Suppressor macrophage (primary cell): ENCODE measurements at places on chromosomes 2 and 18.
A peak's percentile ranks its signal among the peaks of the same experiment; 100 is the strongest.

- DNase-seq = peak; percentile 48
These were observed 22.3 kb downstream of the QPCT start for GRCh38 chr2:37366773-37367172.

- DNase-seq = no peak
These were observed 54.7 kb upstream of the RIOK3 start for GRCh38 chr18:23398401-23398800.

GRCh38 chr18:76859474-76860339 is 37.4 kb downstream of the ZNF236 start:
- no peak for DNase-seq

DNA sequence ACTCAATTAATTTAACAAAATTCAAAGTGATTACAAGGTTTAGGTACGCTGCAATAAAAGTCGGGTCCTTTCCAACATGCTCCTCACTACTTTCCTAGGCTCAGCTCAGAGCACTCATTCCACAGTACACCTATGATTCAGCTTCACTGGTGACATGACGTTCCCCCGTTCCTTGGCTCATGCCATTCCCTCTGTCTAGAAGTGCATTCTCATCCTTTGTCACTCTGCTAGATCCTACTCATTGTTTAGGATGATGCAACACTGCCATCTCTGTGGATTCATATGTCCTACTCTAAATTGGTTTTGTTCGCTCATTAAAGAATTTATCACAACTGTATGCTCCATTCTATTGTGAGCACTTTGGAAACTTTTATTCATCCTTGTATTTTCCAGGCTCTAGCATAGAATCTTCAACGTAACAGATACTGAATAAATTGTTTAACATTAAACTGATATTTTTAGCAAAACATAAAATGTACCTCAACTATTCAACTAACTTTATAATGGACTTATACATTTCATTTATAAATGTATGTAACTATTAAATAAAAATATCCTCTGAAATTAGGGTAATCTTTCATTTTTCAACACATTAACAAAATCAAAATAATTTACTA is 78.6 kb downstream of the FAM228A start:
- DNase-seq = no peak
